RWPE1 (cell line): ENCODE measurements at places on chromosomes 11 and 22.

GRCh38 chr11:109697140-109697843 is 275.3 kb downstream of the C11orf87 start:
- peak; percentile 13 for DNase-seq

GRCh38 chr11:123458501-123458900 is 28.4 kb downstream of the GRAMD1B start:
- DNase-seq = no peak

GRCh38 chr11:128908391-128909246 is 17.5 kb downstream of the KCNJ5 start:
- DNase-seq = peak; percentile 88

GRCh38 chr11:131463649-131464425 is 93.4 kb downstream of the NTM start:
- DNase-seq = no peak

DNA sequence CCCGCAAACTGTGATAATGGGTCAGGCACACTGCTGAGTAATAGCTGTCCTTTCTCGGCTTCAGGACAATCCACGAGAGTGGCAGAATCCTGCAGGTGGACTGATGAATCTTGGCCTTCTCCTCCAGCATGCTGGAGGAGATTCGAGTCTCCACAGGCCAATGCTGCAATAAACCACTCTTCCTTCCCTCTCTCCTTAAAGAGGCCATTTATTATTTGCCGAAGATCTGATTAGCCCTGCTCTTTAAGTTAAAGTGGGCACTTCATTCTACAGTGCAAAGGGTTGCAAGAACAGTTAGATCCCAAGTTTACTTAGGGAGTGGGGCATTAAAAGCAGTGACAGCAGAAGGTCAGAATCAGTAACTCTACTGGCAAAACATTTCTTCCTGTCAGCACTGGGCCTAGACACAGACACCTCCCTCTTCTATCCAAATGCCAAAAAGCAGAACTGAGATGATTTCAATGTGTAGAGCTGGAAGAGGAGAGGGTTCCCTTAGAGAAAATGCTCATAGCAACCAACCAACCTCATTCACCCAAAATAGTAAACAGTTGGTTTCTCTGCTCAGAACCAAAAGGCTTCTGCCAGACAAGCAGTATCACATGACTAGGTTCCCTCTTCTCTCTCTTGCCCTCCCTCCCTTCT is 121.7 kb downstream of the SGSM3 start:
- DNase-seq = no peak
